ENCODE measurements at places on chromosomes 11 and 22.

DNA sequence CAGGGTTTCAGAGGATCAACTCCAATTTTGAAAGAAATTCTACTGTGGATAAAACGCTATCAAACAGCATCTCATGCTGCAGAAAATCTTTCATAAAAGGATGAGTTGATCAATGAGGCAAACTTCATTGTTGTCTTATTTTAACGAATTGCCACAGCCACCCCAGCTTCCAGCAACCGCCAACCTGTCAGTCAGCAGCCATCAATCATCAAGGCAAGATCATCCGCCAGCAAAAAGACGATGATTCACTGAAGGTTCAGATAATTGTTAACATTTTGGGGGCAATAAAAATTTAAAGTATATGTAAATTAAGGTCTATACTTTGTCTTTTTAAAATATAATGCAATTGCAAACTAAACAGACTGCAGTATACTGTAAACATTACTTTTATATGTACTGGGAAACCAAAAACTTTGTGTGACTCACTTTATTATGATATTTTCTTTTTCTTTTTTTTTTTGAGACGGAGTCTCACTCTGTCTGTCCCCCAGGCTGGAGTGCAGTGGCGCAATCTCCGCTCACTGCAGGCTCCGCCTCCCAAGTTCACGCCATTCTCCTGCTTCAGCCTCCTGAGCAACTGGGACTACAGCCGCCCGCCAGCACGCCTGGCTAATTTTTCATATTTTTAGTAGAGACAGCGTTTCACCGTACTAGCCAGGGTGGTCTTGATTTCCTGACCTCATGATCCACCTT lies 155.3 kb upstream of the SYN3 start:
- DNase-seq: no peak

DNA sequence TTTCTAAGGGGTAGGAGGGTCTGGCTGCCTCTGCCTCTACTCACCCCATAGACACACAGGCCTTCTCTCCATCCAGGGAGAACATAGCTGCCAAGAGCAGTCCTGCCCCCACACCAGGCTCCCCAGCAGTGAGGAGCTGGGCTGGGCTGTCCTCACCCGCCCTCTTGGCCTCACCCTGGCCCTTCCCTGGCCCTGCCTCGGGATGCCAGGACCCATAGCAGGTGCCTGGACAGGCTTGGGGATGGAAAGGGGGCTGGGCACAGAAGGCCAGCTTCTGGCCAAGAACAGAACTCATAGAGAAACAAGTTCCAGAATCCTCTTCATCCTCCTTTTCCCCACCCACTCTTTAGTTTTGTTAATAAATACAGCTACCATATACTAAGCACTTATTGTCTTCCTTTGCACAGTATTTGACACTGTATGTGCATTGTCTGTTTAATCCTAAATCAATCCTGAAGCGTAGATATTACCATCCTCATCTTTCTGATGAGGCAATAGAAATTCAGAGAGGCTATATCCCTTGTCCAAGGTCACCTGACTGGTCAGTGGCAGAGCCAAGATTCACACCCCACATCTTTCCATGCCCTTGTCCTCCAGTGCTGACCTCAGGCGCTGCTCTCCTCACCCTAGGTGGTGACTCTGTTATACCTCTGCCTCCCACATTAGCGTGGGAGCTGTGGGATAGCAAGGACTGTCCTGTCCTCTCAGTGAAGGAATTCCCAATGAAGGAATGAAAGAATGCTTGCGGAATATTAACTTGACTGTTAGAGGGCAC lies 22.0 kb upstream of the MYOD1 start:
- DNase-seq: no peak

- DNase-seq: no peak
Observed at GRCh38 chr11:33672273-33672672, 28.4 kb downstream of the C11orf91 start.

DNA sequence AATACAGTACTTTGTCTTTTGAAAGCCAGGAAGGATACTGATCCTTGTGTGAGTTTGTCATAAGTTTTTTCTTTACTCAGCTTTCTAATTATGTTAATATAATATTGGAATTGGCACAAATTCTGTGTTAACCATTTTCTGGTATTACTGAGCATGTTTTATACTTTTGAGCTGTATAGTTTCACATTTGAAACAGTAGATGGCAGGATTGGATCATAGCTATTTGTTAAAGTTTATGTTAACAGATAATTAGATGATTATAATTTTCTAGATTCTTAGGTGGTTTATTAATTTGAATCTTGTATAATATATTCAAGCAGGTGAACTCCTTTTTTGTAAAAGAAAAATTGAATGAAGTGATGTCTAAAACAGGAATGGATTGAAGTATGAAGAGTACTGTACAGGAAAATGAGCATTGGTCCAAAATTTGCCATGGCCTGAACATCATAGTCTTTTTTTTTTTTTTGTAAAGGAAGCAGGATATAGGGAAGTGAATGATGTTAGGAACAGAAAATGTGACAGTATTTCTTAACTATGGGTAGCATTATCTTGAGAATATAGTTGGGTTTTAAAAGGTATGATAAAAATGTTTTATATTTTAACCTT lies 102.0 kb downstream of the CYP2R1 start:
- no peak for DNase-seq

Data from stimulated activated CD4-positive, alpha-beta T cell treated with anti-CD3 and anti-CD28 coated beads, Interleukin-4, amount 100 ng/mL, for 1 hour (primary cell).